ENCODE measurements at places on chromosomes 16 and 17.
A peak's percentile ranks its signal among the peaks of the same experiment; 100 is the strongest.

DNA sequence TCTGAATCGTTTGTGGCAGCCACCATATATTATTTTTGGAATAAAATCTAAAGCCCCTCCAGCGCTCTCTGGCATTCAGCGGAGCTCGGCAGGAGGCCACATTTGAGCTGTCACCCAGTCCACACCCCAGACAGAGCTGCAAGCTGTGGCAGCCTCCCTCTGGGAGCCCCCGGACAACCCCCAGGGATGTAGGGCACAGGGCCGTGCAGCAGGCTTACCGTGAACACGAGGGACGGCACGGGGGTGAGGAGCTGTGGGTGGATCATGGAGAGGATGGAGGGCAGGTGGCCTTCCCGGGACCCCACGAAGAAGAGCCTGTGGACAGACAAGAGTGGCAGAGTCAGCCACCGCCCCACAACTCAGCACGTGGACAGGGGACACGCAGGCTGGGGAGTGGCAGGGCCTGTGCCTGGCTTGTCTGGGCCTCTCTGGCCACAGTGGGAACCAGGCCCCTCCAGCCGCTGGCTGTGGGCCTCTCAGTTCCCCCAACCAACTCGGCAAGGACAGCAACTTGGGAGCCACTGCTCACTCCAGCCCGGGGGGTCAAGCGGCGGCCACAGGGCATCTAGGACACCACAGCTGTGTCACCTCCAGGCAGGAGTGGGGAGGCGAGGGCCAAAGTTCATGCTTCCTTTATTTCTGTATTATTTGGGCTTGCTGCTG, 31.5 kb downstream of the SLC7A5 start:
- DNase-seq: no peak

GRCh38 chr17:32822996-32823395, 53.9 kb downstream of the MYO1D start:
- DNase-seq: no peak

DNA sequence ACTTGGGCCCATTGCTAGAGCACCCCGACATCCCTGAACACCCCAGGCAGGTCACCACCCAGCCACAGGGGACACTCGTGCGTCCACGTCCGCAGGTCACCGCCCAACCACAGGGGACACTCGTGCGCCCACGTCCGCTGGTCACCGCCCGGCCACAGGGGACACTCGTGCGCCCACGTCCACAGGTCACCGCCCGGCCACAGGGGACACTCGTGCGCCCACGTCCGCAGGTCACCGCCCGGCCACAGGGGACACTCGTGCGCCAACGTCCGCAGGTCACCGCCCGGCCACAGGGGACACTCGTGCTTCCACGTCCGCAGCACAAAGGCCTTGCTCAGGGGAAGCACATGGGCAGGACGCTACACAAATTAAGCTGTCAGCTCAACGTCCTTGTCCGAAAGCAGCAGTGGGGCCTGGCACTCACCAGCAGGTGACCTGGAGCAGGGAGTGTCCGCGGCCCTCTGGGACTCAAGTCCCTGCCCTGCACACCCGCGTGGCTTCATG, 17.7 kb downstream of the GALNS start:
- DNase-seq: no peak

GRCh38 chr16:73629011-73629410, 581.1 kb upstream of the ZFHX3 start:
- DNase-seq: no peak

GRCh38 chr16:88869673-88869980, 3.2 kb upstream of the PABPN1L start:
- peak; percentile 67 for DNase-seq

- DNase-seq: no peak
Measured at GRCh38 chr17:77531641-77532040, 390.9 kb downstream of the SEC14L1 start.

DNA sequence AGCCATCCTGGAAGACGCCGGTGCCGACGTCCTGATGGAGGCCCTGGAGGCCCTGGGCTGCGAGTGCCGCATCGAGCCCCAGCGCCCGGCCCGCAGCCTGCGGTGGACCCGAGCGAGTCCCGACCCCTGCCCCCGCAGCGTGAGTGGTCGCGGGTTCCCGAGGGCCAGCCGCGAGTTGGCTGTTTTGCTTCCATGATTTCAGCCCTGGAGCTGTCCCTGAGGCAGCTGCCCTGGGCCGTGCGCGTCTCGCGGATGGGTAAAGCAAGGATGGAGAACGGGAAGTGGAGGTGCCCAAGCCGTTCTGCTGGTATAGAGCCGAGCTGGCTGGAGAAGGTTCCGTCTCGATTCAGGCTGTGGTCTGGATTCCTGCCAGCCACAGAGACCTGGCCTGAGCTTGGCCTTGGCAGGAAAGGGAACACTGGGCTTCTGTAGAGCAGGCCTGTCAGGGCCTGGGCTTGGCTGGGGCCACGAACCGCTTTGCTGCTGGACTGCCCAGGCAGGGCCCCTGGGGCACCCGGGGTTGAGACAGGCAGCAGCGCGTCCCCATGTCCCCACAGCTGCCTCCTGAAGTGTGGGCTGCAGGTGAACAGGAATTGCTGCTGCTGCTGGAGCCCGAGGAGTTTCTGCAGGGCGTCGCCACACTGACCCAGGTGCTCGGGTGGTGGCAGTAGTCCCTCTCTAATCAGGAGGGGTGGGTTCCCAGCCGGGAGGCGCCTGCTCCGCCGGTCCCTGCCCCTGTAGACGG, 941 bp upstream of the MRPS34 start:
- no peak for DNase-seq

DNA sequence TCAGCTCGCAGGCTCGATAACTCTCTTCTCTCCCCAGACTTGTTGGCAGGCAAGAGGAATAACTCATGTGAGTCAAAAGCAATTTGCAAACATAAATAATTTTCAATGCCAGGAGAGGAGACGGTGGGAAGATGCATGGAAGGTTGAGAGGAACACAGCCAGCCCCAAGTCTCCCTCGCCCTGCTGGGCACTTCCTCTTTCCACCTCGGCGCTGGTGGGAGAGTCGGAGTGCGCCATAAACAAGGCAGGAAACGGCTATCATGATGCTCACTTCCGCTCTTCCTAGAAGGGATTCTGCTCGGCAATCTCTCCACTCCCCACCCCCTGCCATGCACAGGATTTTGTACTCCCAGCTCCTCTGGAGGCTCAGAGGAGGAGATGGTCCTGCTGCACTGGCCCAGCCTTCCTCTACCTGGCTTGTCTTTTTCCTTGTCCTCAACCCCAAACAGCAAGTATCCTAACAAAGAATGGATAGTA, 13.0 kb downstream of the CBX4 start:
- no peak for DNase-seq

DNA sequence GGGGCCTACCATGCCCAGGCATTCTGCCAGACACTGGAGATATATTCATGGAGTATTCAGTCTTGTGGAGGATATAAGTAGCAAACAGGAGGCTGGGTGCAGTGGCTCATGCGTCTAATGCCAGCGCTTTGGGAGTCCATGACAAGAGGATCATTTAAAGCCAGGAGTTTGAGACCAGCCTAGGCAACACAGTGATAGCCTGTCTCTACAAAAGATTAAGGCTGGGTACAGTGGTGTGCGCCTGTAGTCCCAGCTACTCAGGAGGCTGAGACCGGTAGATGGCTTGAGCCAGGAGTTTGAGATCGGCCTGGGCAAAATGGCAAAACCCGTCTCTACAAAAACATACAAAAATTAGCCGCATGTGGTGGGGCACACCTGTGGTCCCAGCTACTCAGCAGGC, 37.7 kb upstream of the CDH3 start:
- DNase-seq: no peak

DNA sequence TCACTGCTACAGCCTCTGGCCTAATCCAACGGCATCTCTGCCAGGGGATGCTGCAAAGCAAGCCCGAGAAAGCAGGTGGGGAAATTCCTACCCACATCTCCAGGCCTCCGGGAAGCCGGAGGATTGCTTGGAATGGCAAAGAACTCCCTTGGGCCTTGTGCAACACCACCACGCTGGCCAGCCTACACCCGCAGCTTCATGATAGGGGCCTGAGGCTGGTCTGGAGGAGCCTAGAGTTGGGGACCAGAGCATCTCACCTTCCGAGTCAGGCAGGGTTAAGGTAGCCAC, 20.3 kb downstream of the GGA3 start:
- DNase-seq: no peak

DNA sequence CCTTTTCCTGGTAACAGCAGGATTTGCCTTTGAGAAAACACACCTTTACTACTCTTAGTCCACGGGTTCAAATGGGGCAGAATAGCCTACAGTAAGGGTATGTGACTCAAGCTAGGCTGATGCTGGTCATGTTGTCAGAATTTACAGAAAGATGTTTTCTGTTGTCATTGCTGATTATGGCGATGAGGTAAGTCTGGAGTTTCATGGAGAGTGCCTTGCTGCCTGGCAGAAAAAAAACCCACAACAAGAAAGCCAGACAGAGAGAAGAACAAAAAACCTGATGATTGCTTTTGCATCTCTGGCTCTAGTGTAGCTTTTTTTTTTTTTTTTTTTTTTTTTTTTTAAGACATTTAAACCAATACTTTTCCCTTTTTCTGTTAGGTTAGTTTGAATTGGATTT, 47.9 kb downstream of the SLC6A4 start:
- no peak for DNase-seq

DNA sequence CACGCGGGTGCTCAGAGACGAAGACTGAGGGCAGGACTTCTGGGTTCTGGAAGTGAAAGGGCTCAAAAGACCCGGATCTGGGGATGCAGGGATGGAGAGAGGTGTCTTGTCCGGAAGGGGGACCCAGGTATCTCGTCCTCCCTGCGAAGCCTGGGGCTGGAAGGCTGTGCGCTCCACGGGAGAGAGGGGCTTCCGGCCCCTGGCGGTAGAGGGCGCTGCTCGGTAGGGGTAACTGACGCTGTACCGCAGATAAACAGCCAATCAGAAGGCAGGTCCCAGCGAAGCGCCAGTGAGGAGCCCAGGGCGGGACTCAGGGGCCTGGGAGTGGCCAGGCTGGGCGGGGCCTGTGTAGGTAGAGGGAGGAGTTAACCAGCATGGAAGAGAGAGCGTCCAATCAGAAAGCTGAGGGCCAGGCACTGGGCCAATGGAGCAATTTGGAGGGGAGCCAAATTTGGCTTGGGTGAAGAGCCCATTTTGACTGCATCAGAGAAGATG, 804 bp downstream of the TGFB1I1 start:
- DNase-seq: peak; percentile 88

- no peak for DNase-seq
Measured at GRCh38 chr16:12417815-12418211, 385.9 kb downstream of the CPPED1 start.

DNA sequence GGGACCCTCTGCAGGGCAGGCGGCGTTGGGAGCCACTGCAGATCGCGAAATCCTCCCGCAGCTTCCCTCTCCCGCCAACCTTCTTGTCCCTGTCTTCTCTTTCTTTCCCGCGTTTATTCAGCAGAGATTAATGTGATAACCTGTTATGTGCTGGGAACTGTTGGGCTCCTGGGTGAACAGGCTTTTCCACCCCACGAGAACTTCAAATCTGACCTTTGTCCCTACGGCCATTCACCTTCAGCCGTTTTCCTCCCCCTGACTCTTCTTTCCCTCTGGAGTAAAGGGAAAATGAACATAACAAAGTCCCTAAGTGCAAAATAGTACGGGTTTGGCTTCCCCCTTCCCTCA, 15.2 kb upstream of the KPNA2 start:
- DNase-seq: no peak

GRCh38 chr17:21535686-21536375, 156.5 kb upstream of the KCNJ18 start:
- DNase-seq: no peak

- DNase-seq: no peak
Measured at GRCh38 chr16:65314627-65315008, 192.8 kb upstream of the CDH11 start.

- DNase-seq: no peak
Measured at GRCh38 chr16:55120826-55121225, 190.2 kb downstream of the IRX5 start.

DNA sequence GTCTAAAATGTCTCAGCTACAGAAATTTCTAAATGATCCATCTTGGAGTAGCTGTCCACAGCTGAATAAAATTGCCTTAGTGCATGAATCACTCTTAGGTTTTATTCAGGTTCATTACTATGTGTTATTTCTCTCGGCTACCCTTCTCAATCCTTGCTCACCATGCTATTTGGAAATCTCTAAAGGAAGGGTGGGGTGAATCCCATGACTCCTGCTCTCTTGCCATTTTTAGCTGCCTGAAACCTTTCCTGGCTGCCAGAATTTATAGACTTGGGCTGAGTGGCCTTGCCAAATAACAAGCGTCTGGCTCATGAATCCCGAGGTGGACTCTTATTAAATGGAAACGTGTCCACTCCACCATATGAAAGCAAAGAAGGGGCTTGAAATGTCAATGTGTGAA, 936.1 kb upstream of the SOX9 start:
- DNase-seq: no peak

GRCh38 chr17:35901631-35902175, 21.5 kb upstream of the CCL5 start:
- DNase-seq: no peak

GRCh38 chr17:45912319-45912718, 18.0 kb downstream of the MAPT start:
- DNase-seq: no peak

- no peak for DNase-seq
Measured at GRCh38 chr17:33057564-33057963, 65.9 kb downstream of the SPACA3 start.

Measured in left ventricle myocardium inferior (tissue), 1 donor.